Fibroblast of skin of back (primary cell): ENCODE measurements at places on chromosomes 13 and 19.

DNA sequence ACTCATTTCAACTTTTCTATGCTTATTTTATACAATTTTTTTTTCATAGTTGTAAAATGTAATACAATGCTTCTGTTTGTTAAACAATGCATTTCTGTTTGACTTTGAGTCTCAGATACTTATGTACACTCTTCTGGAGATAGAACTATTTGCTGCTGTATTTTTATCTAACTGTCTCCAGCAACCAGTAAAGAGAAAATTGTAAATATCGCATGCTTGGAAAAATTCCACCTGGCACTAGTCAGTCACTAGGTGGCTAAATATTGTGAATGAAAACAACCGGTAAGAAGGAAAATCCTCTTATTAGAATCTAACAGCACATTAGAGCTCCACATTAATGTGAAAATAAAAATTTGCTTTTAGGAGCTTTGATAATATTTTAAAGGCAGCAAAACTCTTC is 876.5 kb downstream of the PCDH9 start:
- DNase-seq: peak; percentile 15

GRCh38 chr13:44313674-44314073 is 60.0 kb upstream of the SERP2 start:
- DNase-seq: peak; percentile 92

- no peak for DNase-seq
Observed at GRCh38 chr13:51841732-51842131, 3.2 kb downstream of the TMEM272 start.

DNA sequence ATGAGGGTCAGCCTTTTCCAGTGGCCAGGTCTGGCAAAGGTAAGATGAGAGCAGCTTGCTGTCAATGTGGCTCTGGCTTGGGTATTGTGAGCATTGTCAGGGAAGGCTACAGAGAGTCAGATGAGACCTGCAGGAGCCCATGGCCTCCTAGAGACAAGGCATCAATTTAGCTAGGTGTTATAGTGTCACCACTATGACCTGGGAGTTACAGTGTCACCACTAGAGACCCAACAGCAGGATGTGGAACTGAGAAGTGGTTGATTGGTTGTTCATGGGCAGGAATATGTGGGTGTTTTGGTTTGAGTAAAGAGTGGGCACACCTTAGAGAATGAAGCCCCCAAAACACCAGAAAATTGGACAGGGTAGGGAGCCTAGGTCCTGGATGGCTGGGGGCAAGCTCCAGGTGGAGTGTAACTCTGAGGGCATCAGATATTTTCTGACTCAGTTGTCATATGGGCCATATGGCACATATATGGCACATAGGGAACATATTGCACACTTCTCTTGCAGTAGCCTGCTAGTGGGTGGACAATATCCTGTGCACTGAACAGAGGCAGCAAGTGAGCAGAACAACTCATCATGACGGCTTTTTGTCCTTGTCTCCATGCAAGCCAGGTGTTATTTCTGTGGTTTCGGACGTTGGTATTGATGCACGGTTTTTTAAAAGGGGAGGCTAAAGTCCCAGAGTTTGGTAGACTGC is 46.3 kb upstream of the CEACAM21 start:
- DNase-seq: no peak

GRCh38 chr19:29878973-29879654 is 62.9 kb upstream of the URI1 start:
- peak; percentile 52 for DNase-seq

DNA sequence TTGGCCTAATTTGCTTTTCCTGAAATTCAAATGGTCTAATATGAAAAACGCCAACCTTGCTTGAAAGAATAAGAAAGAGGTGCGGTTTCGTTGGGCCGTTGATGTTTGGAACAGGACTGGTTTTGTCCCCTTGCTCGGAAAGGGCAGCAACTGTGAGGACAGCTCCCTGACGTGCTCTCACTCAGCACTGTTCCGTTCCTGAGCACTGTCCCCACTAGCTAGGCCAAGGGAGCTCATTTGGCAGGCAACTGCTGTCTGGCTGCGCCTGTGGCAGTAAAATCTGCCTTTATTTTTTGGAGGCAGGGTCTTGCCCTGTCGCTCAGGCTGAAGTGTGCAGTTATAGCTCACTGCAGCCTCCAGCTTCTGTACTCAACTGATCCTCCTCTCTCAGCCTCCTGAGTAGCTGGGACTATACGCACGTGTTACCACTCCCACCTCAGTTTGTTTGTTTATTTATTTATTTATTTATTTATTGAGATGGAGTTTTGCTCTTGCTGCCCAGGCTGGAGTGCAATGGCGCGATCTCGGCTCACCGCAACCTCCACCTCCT is 4.5 kb downstream of the LDLR start:
- no peak for DNase-seq

- DNase-seq: no peak
Observed at GRCh38 chr13:50247223-50247622, 232.0 kb downstream of the KCNRG start.

- peak; percentile 87 for DNase-seq
Observed at GRCh38 chr13:113902481-113902880, 38.6 kb upstream of the GAS6 start.

DNA sequence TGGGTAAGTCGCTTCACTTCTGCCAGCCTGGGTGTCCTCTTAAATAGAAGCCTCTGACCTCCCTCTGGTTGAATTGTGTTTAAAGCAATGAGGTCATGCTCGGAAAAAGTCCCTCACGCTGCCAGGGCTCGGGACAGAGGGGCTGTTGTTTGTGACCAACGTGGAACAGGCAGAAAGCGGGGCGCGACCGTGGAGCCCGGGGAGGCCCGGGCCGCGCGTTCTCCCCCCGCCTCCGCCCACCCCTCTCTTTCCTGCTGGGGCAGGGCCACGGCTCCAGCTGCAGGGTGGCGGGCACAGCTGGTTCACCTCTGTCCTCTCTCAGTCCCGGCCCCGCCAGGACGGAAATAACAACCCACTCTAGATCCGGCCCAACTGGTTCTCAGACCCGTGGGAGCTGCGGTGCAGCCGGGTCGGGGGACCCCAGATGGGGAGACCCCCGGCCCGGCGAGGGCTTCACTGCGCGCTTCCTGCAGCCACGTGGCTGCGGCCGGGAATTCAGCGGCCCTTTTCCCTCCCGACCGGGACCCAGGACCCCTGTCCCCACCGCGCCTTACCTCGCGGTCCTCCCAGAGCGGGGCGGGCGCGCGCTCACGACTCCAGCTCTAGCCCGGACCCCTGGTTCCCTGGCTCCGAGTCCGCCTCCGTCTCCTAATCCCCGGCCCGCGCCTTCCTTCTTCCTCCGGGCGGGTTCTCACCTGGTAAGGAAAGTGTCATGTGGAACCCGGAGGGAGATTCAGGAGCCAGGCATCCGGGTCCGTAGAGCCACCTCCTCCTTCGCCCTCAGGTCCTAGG is 1.9 kb downstream of the CDC42EP5 start:
- no peak for DNase-seq

DNA sequence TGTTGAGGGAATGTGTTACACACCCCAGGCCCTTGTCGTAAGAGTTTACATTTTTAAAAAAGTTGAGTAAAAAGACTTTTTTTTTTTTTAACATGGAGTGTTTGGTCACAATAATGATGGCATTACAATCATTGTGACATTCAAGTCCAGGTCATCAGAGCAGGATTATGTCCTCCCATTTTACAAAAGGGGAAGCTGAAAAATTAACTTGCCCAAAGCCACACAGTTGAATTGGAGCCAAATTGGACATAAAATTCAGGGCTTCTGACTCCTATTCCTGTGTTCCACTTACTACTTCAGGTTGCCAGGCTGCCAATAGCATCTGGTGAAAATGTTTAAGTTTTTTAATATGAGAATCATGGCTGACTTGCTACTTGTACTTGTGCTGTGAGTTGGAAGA is 49.3 kb downstream of the DLEU7 start:
- no peak for DNase-seq

GRCh38 chr13:30803749-30804148 is 68.4 kb downstream of the ALOX5AP start:
- no peak for DNase-seq

- no peak for DNase-seq
Observed at GRCh38 chr13:65915195-65915594, 1314.9 kb downstream of the PCDH9 start.

DNA sequence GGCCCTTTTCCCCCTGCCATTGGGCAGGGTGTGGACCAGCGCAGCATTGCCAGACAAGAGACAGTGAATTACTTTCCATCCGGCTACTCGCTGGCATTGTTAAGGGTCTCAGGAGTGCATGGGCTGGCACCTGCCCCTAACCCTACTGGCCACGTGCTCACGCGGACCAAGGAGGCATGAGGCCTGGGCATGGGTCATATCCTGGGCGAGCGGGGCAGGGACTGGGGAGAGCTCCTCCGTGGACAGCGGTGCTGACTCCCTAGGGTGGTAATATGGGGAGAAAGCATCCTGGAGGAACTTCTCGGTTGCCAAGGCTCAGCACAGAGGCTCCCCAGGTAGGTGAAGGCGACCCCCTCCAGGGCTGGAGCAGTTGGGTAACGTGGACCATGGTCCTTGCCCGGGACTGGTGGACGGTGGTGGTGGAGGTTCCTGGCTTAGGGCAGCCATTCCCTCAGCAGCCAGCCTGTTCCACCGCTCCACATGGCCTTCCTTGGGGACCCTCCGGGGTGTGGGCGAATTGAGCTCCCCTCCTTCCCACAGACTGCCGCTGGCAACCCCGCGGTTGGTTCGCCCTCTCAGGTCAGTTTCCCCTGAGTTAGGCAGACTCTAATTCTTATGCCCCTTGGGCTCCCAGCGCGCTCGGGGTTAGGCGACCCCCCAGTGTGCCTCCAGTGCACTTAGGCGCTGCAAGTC is 465.1 kb downstream of the SLITRK5 start:
- no peak for DNase-seq

DNA sequence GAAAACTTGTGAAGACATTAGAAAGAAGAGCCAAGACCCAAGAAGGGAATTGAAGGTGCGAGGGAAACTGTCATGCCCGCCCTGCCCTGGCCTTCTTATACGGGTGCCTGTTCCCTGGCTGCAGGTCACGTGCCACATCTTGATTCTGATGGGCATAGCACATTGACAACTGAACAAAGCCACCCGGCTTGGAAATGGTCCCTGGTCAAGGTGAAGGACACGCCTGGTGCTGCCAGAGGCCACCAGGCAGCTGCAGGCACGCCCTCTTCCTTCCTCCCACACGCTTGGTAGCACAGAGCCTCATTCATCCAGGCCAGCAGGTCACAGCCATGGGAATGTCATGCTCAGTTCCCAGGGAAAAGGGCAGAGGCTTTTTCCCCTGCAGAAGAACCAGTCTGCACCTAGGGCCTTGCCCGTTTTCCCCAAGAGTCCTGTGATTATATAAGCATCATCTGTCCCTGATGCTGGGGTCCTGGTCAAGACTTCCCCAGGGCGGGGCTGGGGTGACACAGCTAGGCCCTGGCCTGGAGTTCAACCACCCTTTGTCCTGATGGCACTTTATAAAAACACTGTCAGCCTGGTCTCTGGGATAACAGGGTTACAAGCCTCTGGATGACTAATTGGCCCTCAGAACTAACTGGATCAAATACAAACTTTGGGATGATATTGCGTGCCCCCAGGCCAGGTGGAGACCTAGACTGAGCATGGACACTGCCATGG is 56.0 kb downstream of the CDADC1 start:
- DNase-seq: no peak

DNA sequence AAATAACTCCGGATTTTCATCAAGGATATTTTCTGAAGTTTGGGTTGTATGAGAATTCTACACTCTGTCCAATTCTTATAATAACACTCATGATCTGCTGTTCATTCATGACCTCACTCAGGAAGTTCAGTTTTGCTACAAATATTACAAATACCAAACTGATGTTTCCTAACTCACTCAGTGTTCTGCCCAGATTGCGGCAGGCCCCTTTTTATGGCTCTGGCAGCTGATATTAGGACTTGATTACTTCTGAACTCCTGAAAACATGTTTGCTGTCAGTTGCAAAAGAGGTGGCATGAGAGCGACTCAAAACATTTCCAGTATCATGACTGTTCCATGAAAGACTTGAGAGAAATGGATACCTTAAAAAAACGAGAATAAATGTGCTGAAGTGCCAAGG is 188.0 kb downstream of the RGCC start:
- peak; percentile 86 for DNase-seq

DNA sequence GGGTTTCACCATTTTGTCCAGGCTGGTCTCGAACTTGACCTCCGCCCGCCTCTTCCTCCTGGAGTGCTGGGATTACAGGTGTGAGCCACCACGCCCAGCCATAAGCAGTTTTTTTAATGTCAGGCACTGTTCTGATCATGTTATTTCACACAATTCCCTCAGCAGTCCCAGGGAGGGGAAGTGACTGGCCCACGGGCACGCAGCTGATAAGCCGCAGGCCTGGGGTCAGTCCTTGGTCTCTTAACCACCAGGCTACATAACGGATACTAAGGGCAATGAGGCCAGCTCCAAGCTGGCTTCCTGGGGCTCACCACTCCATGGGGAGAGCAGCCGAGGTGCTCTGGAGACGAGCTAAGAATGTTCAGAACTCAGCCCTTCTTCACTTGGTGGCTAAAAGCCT is 13.5 kb downstream of the BRSK1 start:
- no peak for DNase-seq
